Activated CD4-positive, alpha-beta T cell treated with anti-CD3 and anti-CD28 coated beads, Interleukin-2, amount 10 ng/mL, durations not matched to agents 24 days and 14 days (primary cell): ENCODE measurements at places on chromosomes 4 and X.

DNA sequence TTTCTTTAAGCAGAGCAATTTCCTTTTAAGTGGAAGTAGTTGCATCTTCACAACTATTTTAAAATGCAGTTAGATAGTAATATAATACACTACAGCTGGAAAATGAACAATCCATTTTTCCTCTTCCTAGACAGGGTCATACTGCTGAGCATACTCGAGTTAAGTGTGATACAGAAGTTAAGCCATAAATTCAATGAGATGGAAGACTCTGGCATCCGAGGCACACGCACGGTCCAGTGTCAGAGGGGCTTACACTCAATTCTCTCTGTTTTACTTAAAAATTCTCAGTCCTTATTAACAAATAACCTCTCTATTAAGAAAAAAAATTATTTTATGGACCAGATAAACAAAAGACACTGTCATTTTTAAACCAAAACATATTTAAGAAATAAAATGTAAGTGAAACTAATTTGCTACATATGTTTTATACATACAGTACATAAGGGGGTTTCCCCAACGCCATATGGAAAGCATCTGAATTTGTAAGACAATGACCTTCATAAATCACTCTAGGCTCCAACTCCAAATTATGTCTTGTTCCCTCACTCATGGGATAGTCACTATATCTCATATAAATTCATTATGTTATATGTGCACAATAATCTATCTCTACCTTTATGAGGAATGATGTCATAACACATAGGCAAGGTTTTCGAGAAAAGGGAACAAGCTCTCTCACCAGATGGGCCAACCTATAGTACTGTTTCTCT lies 315.3 kb downstream of the PAPSS1 start:
- no peak for DNase-seq

DNA sequence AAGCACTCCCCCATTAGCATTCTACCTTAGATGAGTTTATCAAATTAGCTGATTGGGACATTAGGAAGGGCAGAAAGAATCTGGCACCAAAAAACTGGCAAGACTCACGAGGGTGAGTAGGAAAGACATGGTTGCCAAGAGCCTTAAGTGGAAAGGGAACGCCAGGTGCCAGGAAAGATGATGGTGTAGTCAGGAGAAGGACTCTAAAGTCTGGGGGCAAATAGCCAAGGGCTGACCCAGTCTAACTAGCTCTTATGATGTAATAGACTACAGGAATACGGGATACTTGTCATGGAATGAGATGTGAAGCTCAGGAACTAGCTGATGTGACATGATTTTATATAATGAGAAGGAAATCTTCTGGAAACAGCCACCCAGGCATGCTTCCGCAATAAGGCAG lies 94.8 kb downstream of the MBNL3 start:
- DNase-seq, result no peak

DNA sequence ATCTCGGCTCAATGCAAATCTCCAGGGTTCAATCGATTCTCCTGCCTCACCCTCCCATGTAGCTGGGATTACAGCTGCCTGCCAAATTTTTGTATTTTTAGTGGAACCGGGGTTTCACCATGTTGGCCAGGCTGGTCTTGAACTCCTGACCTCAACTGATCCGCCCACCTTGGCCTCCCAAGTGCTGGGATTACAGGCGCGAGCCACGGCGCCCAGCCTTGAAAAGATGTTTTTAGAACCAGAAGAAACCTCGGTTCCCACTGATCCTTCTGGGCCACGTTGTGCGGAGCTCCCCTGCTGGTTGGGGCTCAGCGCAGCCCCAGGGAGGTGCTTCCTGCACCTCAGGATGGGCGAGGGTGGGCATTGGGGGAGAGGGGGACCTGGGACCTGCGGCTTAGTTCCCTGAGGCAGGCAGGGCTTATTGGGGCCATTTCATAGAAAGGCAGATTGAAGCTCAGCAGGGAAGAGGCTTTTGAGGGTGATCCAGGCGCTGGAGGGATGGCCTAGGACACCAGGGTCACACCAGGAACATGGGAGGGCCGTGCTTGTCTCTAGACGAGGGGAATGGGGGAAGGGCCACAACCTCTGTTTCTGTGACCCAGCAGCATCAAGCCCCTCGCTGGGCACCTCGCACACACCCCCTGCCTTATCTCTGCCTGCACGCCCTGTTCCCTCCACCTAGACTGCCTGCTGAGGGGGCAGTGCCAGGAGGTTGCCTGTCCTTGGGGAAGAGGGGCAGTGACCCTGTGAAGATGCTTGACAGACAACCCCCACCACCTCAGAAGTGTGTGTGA lies 6.3 kb upstream of the ADD1 start:
- DNase-seq, result no peak

GRCh38 chrX:125291124-125291523 lies 28.5 kb upstream of the TEX13C start:
- no peak for DNase-seq

- no peak for DNase-seq
Observed at GRCh38 chr4:102809190-102809589, 18.2 kb downstream of the UBE2D3 start.

GRCh38 chrX:40267334-40268187 lies 169.8 kb upstream of the BCOR start:
- DNase-seq, result no peak

GRCh38 chr4:58543465-58543864 lies 1433.3 kb upstream of the IGFBP7 start:
- no peak for DNase-seq

DNA sequence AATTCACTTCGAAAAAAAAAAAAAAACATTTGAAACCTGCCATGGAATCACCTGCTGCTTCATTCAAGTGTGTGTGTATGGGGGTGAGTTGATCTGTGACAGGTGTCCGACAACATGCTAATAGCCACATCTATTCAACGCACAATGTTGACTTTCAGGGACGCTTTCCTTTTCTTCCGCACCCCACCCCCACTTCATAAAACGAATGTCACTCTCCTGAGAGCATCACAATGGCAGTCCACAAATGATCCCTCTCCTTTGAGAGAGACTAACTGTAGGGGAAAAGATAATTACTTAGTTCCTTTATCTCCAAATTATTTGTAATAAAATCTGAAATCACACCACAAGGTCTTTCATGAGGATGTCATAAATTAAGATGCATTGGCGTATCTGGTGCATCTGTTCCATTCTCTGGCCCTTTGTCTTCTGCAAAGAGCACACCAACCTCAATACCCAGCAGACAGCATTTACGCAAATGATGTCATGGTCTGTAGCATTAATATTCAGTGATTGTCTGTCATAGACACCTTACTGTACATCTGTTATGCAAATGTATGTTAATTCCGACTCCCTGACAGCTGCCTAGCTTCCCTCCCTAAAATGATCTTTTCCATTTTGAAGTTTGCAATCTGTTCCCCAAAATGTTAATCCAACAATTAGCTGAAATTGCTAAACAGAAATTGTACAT lies 640.0 kb upstream of the BOD1L1 start:
- no peak for DNase-seq

- DNase-seq, result peak; percentile 81
Observed at GRCh38 chr4:81470456-81471297, 1.0 kb downstream of the RASGEF1B start.

DNA sequence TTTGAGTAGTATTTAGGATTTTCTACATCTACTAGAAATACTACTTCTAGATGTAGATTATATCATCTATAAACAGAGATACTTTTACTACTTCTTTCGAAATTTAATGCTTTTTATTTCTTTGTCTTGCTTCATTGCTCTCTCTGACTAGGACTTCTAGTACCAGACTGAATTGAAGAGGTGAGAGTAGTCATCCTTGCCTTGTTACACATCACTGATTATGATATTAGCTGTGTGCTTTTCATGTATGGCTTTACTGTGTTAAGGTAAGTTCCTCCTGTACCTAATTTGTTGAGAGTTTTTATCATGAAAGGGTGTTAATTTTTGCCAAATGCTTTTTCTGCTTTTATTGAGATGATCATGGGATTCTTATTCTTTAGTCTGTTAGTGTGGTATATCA lies 19.6 kb upstream of the IL2 start:
- no peak for DNase-seq
